CD4-positive, alpha-beta memory T cell (primary cell): ENCODE measurements at places on chromosomes 16 and 17.

GRCh38 chr16:72764015-72764654 lies 283.8 kb downstream of the ZFHX3 start:
- no peak for DNase-seq

GRCh38 chr16:58507963-58508670 lies 7.2 kb upstream of the SETD6 start:
- DNase-seq: no peak

GRCh38 chr16:74760007-74760767 lies 14.4 kb downstream of the FA2H start:
- peak; percentile 10 for DNase-seq

- DNase-seq: no peak
Observed at GRCh38 chr17:27081002-27081638, 212.8 kb upstream of the WSB1 start.

- no peak for DNase-seq
Observed at GRCh38 chr17:3657874-3658783, 10.2 kb downstream of the TAX1BP3 start.

DNA sequence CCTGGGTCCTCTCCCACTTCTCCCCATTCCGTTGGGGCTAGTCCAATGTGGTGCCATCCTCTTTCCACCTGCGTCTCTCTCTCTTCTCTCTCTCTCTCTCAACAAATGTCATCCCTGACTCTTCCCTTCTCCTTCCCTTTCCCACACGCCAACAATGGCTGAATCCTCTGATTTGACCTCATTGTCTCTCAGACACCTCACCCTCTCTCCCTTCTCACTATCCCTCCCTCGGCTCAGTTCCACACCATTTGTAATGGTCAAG lies 628 bp upstream of the ZNF18 start:
- DNase-seq: no peak

GRCh38 chr16:20880867-20881502 lies 19.2 kb downstream of the DCUN1D3 start:
- no peak for DNase-seq

DNA sequence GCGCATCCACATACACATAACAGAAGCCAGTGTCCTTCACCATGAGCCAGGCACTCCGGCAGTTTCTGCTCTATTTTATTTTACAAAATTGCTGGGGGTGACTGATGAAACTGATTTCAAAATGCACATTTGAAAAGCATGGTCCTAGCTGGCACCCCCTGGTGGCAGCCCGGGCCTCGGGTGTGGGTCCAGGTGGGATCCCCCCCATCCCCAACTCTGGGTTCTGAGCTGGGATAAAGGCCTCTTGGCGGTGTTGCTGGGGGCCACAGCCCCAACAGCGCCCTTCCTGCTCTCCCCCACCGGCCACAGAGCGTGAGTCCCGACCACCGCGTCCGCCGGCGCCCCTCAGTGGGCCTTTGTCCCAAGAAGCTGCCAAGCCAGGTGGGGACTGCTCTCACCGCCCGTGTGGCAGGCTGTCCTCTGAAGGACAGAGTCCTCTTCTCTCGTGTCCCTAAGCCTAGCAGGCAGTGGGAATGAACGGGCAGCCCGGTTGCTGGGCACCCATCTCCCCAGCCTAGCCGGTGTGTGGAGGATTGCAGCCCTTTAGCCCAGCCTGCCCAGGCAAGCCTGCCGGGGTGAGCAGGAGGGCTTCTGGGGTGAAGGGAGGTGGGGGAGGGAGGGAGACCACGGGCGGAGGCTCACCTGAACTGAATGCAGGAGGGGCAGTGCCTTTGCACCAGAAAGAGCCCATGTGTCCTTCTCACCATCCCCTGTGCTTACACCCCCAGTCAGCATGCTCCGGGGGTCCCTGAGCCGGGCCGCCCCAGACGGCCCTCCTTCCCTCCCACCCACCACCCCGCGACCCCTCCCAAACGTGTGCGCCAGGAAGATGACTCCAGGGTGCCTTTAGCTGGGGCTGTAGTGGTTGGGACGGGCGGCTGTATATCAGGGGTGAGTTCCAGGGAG lies 898 bp downstream of the SNAI3 start:
- peak; percentile 56 for DNase-seq

- DNase-seq: no peak
Observed at GRCh38 chr17:58246104-58246740, 7.8 kb downstream of the LPO start.

DNA sequence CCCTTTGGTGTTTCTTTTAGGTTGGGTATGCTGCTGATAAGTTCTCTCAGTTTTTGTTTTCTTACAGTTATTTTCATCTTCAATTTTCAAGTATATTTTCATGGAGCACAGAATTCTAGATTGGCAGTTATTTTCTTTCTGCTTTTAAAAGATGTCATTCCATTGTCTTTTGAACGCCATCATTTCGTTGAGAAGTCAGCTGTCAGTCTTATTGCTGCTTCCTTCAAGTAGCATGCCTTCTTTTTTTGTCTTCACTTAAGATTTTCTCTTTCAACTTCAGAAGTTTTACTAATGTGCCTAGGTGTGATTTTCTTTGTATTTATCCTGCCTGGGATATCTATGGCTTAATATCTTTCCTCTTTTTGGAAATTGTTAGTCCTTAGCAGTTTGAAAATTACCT lies 262.2 kb upstream of the PMFBP1 start:
- no peak for DNase-seq

GRCh38 chr16:28200661-28201060 lies 11.1 kb downstream of the XPO6 start:
- no peak for DNase-seq

- no peak for DNase-seq
Observed at GRCh38 chr16:87921236-87921773, 15.0 kb downstream of the CA5A start.
